ENCODE measurements at places on chromosomes 3 and 15.

GRCh38 chr3:9912294-9912935 is 4.5 kb upstream of the IL17RC start:
- DNase-seq: peak; percentile 27

GRCh38 chr3:15298504-15298903 is 33.9 kb downstream of the SH3BP5 start:
- DNase-seq: no peak

DNA sequence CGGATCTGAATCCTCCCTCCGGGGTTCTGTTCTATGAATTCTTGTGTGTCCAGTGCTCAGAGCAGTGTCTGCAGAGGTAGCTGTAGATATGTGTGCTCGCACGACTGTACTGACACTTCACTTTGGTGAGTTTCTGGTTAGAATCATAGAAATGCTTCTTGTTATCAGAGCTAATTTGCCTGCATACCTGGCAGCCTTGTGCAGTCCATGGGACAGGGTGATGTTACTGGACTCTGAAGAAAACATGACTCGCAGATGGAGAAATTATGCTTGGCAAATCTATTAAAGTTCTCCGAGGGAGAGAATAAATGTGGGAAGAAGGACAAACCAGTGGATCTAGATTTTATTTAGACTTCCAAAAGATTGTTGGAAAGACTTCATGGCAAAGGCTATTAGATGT is 12.2 kb downstream of the CGNL1 start:
- DNase-seq: no peak

- DNase-seq: no peak
These were observed 1333.0 kb downstream of the ROBO1 start for GRCh38 chr3:78434801-78435200.

DNA sequence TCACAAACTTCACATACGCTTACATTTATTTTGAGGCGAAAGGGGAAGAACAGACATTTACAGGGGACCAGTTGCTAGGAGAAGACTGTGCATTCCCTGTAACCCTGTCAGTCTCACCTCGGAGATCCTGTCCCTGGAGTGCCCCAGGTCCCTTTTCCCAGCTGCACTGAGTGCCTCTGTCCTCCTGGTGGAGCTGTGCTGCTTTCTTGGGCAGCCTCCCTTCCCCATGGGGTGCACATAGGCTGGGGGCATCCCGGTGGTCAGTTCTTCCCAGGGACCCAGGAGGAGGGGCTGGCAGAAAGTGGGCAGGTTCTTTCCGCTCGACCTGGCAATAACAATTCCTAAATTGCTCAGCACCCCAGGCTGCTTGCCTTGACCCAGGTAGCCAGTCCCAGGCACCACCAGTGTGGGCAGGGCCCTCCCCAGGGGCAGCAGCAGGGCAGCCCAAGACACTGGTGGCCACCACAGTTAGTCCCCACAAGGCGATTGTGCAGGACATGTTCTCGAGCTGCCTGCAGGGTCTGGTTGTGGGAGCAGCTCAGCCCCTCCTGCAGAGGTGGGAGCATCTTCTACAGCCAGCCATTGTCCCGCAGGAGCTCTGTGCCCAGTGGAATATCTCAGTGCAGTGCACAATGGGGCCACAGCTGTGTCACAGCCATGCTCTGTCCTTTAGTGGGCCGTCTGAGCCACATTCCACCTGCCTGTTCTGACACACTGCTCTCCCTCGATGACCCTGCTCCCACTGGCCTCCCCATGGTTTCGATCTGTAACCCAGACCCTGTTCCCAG is 36.3 kb downstream of the APBA2 start:
- peak; percentile 14 for DNase-seq

GRCh38 chr15:97600190-97600589 is 360.3 kb upstream of the ARRDC4 start:
- DNase-seq: no peak

DNA sequence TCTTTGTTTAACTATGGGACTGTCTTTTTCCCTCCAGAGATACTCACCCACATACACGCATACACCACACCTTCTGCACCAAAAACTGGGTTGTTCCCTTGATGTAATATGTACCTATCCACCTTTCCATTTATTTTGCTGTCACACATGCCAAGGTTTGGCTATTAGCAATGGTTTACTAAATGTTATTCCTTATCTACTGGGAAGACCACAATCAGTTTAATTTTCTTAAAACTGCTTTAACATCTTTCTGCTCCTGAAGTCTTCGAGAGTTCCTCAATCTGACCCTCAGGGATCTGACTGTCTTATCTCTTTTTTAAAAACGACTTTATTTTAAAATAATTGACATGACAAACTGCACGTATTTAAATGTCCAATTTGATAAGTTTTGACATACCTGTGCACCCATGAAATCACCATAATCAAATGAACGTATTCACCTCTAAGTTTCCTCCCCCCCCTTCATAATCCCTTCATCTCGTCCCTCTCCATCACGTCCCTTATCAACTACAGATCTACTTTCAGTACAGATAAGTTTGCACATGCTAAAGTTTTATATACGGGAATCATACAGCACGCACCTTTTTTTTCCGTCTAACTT is 805 bp upstream of the TRPM7 start:
- no peak for DNase-seq

DNA sequence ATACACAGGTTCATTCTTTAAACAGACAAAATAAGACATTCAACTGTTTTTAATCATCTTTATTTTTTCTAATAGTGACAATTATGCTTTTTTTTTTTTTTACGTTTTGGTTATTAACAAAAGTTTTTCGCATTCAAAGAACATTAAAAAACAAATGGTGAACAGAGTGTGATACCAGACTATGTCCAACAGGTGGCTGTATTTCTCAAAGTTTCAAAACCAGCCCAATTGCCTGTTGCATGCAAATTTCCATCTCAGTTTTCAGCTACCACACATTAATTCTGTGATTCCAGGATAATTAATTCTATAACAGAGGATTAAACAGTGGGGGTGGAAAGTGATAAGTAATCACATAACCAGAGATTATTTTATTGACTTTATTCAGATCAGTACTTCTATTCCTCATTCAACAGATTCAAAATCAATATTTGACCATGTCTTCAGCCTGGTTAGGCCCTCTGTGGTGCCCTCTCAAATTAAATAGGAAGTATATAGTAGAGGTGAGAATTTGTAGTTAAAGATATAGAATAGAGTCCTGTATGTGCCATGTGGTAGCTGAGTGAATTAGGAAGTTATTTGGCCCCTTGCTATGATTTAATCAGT is 122.2 kb upstream of the DCBLD2 start:
- DNase-seq: no peak

DNA sequence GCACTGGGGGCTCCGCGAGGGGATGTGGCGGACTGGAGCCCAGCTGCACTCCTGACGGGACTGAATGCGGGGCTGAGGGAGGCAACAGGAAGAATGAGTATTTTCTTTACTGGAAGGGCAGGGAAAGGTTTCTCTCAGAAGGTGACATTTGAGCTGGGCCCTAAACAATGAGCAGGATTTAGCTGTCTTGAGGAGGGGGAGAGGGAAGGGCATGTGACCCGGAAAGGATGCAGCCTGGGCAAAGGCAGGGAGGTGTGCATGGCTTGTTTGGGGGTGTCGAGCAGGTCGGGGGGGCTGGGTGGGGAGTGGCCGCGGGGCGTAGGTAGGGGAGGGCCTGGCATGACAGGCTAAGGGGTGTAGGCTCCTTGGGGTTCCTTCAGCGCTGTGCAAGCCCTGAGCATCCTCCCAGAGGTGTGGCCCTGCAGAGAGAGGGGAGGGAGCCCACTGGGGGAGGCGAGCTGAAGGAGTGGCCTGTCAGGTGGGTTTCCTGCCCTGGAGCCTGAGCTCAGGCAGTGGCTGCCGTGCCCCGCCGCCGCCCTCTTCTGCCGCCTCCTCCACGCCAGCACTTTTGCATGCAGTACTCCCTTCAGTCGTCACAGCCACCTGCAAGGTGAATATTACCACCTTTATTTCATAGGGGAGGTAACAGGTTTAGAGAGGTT is 17.2 kb upstream of the ANKDD1A start:
- peak; percentile 68 for DNase-seq

DNA sequence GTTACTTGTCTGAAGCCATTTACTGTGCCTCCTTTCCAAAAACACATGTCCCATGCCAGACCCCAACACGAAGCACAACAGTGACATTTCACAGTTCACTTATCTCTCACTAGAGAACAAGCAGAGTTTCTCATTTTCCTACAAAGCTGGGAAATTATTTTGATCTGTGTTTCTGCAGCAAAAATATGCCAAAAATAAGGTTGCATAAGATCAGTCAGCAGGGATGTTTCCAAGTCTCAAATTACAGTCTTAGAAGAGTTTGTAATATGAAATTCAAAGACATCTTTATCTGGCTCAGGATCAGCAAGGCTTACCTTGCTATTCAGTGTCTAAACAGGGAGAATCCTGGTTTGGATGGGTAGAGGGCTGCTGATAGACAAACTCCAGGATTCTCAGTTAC is 75.5 kb downstream of the GJD2 start:
- no peak for DNase-seq

DNA sequence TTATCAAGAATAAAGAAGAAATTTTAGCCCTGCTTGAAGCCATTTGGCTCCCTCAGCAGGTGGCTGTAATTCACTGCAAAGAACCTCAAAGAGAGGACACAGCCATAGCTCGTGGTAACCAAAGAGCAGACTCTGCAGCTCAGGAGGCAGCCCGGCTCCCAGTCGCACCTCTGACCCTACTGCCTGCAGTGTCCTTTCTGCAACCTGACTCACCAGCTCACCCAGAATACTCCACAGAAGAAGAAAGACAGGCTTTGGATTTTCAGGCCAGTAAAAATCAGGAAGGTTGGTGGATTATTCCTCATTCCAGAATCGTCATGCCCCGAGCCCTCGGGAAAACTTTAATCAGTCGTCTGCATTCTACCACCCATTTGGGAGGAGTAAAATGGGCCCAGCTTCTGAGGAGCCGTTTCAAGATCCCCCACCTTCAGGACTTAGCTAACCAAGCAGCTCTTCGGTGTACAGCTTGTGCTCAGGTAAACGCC is 38.6 kb downstream of the ZBTB11 start:
- DNase-seq: no peak

- DNase-seq: no peak
These were observed 89.0 kb downstream of the RPL22L1 start for GRCh38 chr3:170780955-170781354.

GRCh38 chr3:133258358-133258757 is 141.5 kb upstream of the BFSP2 start:
- DNase-seq: no peak

DNA sequence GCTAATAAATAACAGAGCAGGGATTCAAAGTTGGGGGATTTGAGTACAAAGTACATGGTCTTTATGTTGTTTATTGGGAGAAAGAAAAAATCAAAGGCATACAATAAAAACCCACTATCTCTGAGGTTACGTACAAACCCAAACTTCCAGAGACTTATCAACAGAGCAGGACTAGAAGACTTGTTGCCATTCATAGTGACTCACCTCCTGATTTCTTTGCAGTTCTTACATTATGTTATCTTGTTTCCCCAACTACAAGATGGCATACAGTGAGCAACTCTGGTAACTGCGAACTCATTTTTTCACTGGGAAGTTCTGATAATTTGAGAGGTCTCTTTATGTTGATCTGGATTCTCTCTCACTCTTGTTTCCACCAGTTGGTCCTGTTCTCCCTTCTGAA is 80.6 kb upstream of the ETV5 start:
- no peak for DNase-seq
